CD4-positive, CD25-positive, alpha-beta regulatory T cell (primary cell): ENCODE measurements at places on chromosomes 12 and 14. TPM values are rescaled to one million over a fixed set of nuclear protein-coding genes. Genes with fewer than 3 reads are reported as not detected.

DNA sequence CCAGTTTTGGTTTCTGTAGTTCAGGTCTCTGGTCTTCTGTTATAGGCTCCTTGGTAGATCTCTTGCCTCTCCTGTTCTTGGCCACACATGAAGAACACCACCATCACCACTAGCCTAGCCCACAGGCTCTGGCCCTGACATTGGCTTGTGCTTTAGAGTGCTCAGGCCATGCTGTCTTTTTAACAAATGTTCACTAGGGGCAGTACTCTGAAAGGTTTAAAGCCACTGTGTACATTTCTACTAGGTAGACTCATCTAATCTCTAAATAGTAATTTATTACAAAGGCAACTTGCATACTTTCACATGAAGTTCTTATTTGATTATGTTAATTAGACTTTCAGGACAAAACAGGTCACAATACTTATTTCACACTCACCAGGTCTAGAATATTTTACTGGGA is 38.3 kb downstream of the PDE6H start:
- DNase-seq: no peak

- DNase-seq: no peak
Observed at GRCh38 chr14:51516706-51517395, 134.9 kb upstream of the FRMD6 start.

DNA sequence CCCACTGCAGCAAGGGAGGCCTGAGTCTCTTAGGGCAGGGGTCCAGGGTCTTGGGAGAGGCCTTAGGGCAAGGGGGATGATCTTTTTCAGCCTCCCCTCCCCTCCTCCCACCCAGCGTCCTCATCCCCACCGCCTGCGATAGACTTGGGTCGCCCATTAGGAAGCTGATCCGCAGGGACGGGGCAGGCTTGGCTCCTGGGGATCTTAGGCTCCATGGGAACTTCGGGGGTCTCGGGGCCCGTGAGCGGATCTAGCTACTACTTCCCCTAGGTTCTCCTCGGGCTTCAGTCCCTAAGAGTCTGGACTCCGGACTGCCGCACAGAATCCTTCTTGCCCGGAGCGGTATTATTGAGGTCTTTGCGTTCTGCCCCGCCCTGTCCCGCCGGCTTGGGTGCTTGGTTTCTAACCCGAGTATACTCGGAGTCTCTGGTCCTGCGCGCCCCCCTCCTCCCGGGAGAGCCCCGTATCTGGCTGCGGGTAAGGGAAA is 2.2 kb upstream of the PTHLH start:
- no peak for DNase-seq

GRCh38 chr12:107660235-107660634 is 25.4 kb upstream of the PWP1 start:
- DNase-seq: no peak

GRCh38 chr12:56315249-56315621 is 553 bp downstream of the CNPY2 start:
- DNase-seq: no peak

DNA sequence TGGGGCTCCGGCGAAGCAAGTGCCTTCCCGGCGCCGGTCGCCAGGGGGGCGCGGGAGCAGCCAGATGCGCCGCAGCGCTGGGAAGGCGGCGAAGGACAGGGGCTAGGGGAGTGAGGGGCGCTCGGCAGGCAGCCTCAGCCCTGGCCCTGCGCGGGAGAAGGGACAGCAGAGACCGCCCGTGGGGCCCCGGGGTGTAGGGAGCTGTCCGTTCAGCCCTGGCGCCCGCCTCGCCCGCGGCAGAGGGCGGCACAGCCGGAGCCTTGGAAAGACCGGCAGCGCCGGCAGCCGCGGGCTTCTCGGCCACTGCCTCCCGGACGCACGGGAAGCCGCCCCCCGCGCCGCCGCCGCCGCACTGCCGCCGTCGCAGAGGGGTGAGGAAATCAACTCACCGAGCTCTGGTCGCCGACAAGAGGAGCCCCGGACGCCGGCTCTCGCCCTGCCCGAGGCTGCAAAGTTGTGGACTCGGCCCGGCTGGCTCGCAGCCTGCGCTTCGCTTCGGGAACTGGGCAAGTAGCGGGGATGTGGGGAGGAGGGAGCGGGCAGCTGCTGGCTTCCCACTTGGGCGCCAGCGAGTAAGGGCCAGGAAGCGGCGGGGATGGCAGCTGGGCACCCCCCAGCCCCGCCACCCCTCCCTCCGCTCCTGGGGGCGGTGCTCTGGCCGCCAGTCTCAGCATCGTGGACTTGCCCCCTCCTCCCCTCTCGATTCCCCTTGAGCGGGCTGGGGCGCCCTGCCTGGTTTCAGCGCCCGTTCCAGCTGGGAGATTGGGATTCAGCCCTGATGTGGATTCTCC is at the start of gene ZDHHC22:
Gene ZDHHC22 (minus strand): TSS at position 578 of the 791 bp plus-strand sequence. CDS start 2,053 bp downstream, outside the sequence.
- DNase-seq: no peak

DNA sequence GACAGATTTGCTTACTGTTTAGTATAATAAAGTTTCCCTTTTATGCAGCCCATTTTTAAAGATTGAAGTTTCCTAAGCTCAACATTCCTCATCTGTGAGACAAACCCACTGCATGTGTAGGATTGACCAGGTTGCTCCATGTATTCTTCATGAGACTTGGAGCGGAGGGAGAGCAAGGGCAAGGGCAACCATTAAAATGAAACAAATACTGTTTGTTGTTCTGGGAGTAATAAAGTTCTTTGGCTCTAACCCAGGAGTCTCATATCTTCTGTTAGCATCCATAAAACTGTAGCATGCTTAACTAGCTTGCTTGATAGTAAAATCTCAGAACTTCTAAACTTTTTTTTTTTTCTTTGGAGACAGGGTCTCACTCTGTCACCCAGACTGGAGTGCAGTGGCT is 74.2 kb downstream of the NTS start:
- DNase-seq: no peak

DNA sequence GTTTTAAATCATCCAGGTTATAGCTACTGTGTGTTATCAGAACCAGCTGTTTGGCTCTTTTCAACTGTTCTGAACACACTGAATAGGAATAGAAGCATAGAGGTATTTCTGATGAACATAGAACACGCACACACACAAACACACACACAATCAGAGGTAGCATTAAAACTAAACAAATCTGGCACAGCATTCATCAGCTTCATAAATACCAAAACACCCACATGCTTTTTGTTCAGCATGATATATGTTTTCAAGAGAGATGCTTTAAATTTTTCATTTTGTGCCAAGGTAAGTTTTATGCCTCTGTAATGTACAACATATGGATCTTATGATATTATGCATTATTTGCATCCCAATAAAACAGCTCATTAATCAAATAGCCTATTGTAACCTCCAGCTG is 208.6 kb downstream of the GALC start:
- DNase-seq: no peak

- no peak for DNase-seq
Observed at GRCh38 chr12:107549651-107550480, 135.7 kb upstream of the PWP1 start.

DNA sequence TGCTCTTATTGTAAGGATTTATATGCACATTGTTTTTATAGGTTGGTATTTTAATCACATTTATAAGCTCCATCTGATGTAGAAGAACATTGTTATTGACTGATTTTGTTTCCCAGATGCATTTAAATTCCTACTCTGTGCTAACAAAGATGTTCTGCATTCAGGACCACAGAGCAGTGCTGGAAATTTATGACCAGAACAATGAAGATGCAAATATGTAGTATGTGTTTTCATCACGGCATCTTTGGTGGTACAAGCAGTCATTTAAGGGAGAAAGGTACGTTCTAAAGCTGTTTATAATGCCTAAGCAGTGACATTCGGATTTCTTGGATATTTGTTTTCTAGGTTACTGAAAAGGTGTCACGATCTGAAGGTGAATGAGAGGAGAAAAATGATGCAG is 66.5 kb downstream of the TRIM9 start:
- no peak for DNase-seq

DNA sequence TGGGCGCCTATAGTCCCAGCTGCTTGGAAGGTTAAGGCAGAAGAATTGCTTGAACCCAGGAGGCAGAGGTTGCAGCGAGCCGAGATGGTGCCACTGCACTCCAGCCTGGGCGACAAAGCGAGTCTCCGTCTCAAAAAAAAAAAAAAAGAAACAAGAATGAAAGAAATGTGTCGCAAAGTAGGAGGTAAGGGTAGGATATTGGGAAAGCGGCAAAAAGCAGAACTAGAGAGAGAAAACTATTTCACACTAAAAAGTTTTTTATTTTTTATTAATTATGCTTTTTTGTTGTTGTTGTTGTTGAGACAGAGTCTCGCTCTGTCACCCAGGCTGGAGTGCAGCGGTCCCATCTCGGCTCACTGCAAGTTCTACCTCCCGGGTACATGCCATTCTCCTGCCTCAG is 17.7 kb downstream of the SBNO1 start:
- no peak for DNase-seq

Gene SALL2
- total RNA-seq: 2.8 TPM

Gene RASSF9
- not detected for total RNA-seq
